ENCODE measurements at places on chromosomes 7 and 10. TPM values are rescaled to one million over a fixed set of nuclear protein-coding genes. Genes with fewer than 3 reads are reported as not detected.

The ASAH2B gene
- 5.1 TPM for total RNA-seq

The NPFFR1 gene
- not detected for total RNA-seq

The IKZF1 gene
- total RNA-seq = 139 TPM

The MAGI2 gene
- total RNA-seq = 4.5 TPM

DNA sequence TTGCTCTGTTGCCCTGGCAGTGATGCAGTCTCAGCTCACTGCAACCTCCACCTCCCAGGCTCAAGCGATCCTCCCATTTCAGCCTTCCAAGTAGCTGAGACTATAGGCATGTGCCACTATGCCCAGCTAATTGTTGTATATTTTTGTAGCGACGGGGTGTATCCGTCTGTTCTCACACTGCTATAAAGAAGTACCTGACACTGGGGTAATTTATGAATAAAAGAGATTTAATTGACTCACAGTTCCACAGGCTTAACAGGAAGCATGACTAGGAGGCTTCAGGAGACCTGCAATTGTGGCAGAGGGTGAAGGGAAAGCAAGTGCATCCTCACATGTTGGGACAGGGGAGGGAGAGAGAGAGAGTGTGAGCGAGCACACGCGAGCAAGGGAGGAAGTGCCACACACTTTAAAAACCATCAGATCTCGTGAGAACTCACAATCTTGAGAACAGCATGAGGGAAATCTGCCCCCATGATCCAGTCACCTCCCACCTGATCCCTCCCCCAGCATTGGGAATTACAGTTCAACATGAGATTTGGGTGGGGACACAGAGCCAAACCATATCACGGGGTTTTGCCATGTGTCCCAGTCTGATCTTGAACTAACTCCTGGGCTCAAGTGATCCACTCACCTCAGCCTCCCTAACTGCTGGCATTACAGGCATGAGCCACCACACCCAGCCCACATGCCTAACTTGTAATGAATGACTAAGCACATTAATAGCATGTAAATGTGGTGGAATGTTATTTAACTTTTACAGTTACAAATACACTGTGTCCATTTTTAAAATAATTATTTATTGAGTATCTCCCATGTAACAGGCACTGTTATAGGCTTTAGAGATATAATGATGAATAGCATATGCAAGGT is 65.5 kb downstream of the RALA start:
- DNase-seq = no peak
- no peak overlapping the region for H3K27ac ChIP-seq
- H3K36me3 ChIP-seq = peaks cover 52% of the 10 kb centered on the region
- H3K4me3 ChIP-seq = no peak overlapping the region
- no peaks in the 10 kb centered on the region for H3K27me3 ChIP-seq

- H3K36me3 ChIP-seq = no peaks in the 10 kb centered on the region
- H3K27ac ChIP-seq = no peak overlapping the region
- H3K4me3 ChIP-seq = no peak overlapping the region
- no peak for DNase-seq
- no peaks in the 10 kb centered on the region for H3K4me1 ChIP-seq
- H3K27me3 ChIP-seq = no peaks in the 10 kb centered on the region
These were observed 77.7 kb upstream of the GLI3 start for GRCh38 chr7:42314696-42315095.

DNA sequence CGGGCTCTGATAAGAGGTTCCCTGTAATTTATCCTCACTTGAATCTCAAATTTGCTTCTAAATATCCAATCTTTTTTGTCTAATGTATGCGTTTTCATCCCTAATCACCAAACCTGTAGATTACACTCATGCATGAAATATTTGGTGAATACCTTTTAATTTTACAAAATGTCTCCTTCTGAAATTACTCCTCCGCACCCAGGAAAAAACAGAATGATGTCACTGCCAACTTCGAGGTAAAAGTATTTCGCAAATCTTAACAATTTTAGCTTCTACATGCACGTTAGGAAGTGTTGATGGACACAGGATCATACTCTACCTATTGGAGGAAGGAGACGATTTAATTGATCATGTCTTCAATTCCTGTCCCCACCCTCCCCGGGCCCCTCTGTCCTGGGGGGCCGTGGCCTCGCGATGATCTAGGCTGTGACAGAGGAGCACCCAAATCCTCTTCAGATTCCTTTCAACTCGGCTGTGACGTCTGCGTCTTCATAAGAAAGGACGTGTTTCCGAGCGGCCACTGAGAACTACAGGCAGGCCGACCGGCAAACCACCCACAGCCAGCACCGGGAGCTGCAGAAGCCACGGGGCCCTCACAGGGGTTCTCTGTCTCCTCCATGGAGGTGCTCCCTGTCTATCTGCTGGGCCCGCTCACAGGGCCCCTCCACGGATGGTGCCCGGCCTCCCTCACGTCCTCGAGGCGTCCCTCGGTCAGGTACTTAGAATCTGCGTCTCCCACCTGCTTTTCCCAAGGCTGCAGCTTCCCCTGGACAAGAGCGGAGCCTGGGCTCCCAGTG is 8.7 kb upstream of the FAM20C start:
- H3K27me3 ChIP-seq = no peaks in the 10 kb centered on the region
- no peaks in the 10 kb centered on the region for H3K36me3 ChIP-seq
- no peak overlapping the region for H3K4me3 ChIP-seq
- no peak overlapping the region for H3K27ac ChIP-seq
- no peak for DNase-seq

- no peaks in the 10 kb centered on the region for H3K27me3 ChIP-seq
- no peak overlapping the region for H3K4me3 ChIP-seq
- DNase-seq = no peak
These were observed 527.2 kb downstream of the TCERG1L start for GRCh38 chr10:130784326-130784725.

GRCh38 chr7:27793780-27794179 is 53.8 kb downstream of the TAX1BP1 start:
- H3K27ac ChIP-seq = no peak overlapping the region
- no peak overlapping the region for H3K4me3 ChIP-seq
- no peaks in the 10 kb centered on the region for H3K4me1 ChIP-seq
- H3K36me3 ChIP-seq = peaks cover 69% of the 10 kb centered on the region
- no peaks in the 10 kb centered on the region for H3K27me3 ChIP-seq

DNA sequence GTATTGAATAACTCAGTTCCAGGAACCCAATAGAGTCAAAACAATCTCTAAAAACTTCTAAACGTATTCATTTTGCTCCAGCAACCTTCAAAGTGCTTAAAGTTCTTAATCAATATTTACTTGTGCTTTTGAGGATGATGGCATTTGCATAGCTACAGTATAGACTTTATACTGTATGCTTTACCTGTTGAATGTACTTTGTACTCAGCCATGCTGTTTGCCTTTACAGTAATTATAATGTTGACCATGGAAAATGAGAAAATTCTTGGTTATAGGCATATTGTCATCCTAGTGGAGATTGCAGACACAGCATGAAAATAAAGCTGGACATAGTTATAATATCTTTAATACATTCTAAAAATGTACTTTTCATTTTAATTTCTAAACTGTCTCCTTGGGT is 762.7 kb upstream of the PHF14 start:
- no peak overlapping the region for H3K27ac ChIP-seq
- no peak overlapping the region for H3K4me3 ChIP-seq
- H3K27me3 ChIP-seq = no peaks in the 10 kb centered on the region
- peaks cover 2% of the 10 kb centered on the region for H3K4me1 ChIP-seq
- no peaks in the 10 kb centered on the region for H3K36me3 ChIP-seq

GRCh38 chr10:87657371-87657770 is 2.3 kb upstream of the PAPSS2 start:
- peak overlapping the region; percentile 49 for H3K27ac ChIP-seq
- no peaks in the 10 kb centered on the region for H3K36me3 ChIP-seq
- no peaks in the 10 kb centered on the region for H3K27me3 ChIP-seq
- peak; percentile 32 for DNase-seq
- peaks cover 9% of the 10 kb centered on the region for H3K4me1 ChIP-seq

GRCh38 chr7:103857435-103857834 is 132.0 kb downstream of the RELN start:
- no peak overlapping the region for H3K27ac ChIP-seq
- H3K4me1 ChIP-seq = no peaks in the 10 kb centered on the region
- DNase-seq = no peak
- H3K27me3 ChIP-seq = no peaks in the 10 kb centered on the region

- H3K36me3 ChIP-seq = peaks cover 77% of the 10 kb centered on the region
- peak; percentile 41 for DNase-seq
- H3K27me3 ChIP-seq = no peaks in the 10 kb centered on the region
- no peak overlapping the region for H3K4me3 ChIP-seq
- peak overlapping the region; percentile 72 for H3K27ac ChIP-seq
These were observed 13.5 kb upstream of the ASCC1 start for GRCh38 chr10:72229261-72230251.

GRCh38 chr7:101882005-101882421 is 64.6 kb downstream of the CUX1 start:
- H3K4me1 ChIP-seq = peaks cover 89% of the 10 kb centered on the region
- no peaks in the 10 kb centered on the region for H3K27me3 ChIP-seq
- no peak for DNase-seq
- no peaks in the 10 kb centered on the region for H3K36me3 ChIP-seq
- H3K4me3 ChIP-seq = no peak overlapping the region
- H3K27ac ChIP-seq = peak overlapping the region; percentile 90

DNA sequence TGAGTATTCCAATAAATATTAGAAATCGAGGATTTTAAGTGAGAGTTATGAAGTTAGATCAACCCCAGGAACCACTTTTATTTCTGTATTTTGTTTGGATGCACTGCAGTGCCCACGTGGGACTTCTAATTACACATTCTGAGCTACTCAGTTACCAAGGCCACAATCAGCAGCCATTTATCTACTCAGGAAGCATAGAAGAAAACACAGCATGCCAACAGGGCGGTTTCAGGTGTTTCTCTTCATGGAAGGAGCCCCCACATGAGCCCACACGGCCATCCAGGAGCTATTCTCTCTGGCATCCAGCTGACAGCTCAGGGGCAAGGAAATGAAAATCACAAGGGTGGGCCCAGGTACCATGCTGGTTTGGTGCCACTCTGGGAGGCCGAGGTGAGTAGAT is 266.5 kb upstream of the MKLN1 start:
- no peak overlapping the region for H3K4me3 ChIP-seq
- no peaks in the 10 kb centered on the region for H3K36me3 ChIP-seq
- H3K27me3 ChIP-seq = no peaks in the 10 kb centered on the region
- DNase-seq = no peak
- H3K4me1 ChIP-seq = peaks cover 27% of the 10 kb centered on the region

GRCh38 chr7:133183042-133183794 is 69.7 kb upstream of the EXOC4 start:
- DNase-seq = peak; percentile 35
- no peaks in the 10 kb centered on the region for H3K36me3 ChIP-seq
- H3K4me3 ChIP-seq = no peak overlapping the region

- peaks cover 5% of the 10 kb centered on the region for H3K4me1 ChIP-seq
- no peak overlapping the region for H3K4me3 ChIP-seq
- no peak for DNase-seq
- H3K27ac ChIP-seq = no peak overlapping the region
- no peaks in the 10 kb centered on the region for H3K27me3 ChIP-seq
These were observed 39.6 kb downstream of the TBATA start for GRCh38 chr10:70745555-70745954.

DNA sequence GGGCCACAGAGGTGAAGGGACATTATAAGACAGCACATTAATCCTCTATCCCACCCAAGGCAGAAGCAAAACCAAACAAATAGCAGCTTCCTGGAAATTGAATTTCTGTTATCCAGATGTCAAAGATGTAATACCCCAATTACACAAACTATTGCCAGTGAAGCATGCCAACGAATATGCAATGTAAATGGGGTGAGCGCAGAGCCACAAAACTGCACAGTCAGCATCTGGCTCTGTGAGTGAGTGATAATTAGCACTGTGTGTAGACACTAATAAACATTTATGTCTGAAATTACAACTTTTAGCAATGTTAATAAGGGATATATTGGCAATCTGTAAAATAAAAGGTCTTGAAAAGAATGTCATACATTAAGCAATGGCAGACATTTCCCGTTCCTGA is 3.2 kb downstream of the BEND7 start:
- no peaks in the 10 kb centered on the region for H3K27me3 ChIP-seq
- peak; percentile 34 for DNase-seq
- peaks cover 15% of the 10 kb centered on the region for H3K4me1 ChIP-seq
- no peak overlapping the region for H3K27ac ChIP-seq

GRCh38 chr10:27701938-27702537 is 43.6 kb downstream of the MKX start:
- H3K4me1 ChIP-seq = no peaks in the 10 kb centered on the region
- no peak overlapping the region for H3K27ac ChIP-seq
- DNase-seq = peak; percentile 28

GRCh38 chr10:128693493-128694131 is 567.4 kb upstream of the MKI67 start:
- H3K4me3 ChIP-seq = no peak overlapping the region
- no peaks in the 10 kb centered on the region for H3K36me3 ChIP-seq
- H3K27ac ChIP-seq = no peak overlapping the region
- no peaks in the 10 kb centered on the region for H3K4me1 ChIP-seq
- no peak for DNase-seq

DNA sequence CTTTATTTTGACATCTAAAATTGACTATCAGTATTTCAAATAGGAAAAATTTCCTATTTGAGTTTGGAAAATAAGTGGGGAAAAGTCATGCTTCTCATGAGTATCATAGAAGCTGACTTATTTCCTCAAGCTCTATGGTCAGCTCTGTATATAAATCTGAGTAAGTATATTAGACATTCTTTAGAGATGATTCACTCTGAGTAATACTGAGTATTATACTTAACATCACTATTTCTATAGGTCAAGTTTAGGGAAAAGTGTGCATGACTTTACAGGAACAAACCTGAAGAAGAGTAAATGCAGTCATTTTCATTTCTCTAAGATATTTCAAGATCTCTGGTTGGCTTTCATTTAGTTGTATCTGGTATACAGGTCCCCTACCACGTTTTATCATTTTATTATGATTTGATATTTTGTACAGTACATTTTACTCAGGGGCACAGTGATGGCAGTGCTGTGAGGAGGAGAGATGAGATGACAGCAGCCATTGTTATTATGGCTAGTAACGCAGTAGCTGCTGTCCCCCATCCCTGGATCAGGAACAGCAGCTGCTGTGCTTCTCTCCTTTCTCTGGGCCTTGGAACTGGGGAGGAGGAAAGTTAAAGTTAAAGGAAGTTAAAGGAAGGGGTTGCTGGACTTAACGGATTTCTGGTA is 15.2 kb downstream of the SND1 start:
- no peak overlapping the region for H3K4me3 ChIP-seq
- no peaks in the 10 kb centered on the region for H3K36me3 ChIP-seq
- no peak overlapping the region for H3K27ac ChIP-seq
- no peaks in the 10 kb centered on the region for H3K27me3 ChIP-seq
- DNase-seq = no peak

DNA sequence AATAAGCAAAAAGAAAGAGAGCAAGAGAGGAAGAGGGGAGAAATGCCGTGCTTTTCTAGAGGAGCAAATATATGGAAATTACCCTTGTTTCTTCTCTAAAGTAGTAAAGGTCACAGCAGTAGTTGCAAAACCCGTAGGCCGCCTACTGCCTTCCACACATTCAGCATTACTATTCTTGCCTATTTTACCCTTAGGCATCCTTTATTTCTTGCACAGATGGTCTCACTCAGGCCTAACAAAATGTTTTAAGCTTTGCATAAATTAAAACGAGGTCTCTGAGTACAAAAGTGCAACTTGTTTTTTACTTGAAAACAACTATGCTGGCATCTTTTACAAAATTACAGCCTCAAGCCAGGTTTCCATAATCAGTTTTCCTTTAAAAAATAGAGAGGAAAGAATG is 644.6 kb downstream of the AUTS2 start:
- DNase-seq = no peak
- H3K4me1 ChIP-seq = no peaks in the 10 kb centered on the region
- H3K27me3 ChIP-seq = no peaks in the 10 kb centered on the region
- no peaks in the 10 kb centered on the region for H3K36me3 ChIP-seq
- H3K27ac ChIP-seq = no peak overlapping the region
- H3K4me3 ChIP-seq = no peak overlapping the region

- H3K36me3 ChIP-seq = no peaks in the 10 kb centered on the region
- H3K4me1 ChIP-seq = peaks cover 7% of the 10 kb centered on the region
- H3K27me3 ChIP-seq = no peaks in the 10 kb centered on the region
- no peak for DNase-seq
- H3K27ac ChIP-seq = no peak overlapping the region
- H3K4me3 ChIP-seq = no peak overlapping the region
These were observed 110.4 kb downstream of the NRCAM start for GRCh38 chr7:108345710-108346336.
